DMS 273 treated with DMSO at 0.1 percent for 48 hours (cell line): ENCODE measurements at places on chromosomes 6 and 20.

GRCh38 chr20:4435225-4435624 lies 286.5 kb upstream of the PRND start:
- no peak for DNase-seq

DNA sequence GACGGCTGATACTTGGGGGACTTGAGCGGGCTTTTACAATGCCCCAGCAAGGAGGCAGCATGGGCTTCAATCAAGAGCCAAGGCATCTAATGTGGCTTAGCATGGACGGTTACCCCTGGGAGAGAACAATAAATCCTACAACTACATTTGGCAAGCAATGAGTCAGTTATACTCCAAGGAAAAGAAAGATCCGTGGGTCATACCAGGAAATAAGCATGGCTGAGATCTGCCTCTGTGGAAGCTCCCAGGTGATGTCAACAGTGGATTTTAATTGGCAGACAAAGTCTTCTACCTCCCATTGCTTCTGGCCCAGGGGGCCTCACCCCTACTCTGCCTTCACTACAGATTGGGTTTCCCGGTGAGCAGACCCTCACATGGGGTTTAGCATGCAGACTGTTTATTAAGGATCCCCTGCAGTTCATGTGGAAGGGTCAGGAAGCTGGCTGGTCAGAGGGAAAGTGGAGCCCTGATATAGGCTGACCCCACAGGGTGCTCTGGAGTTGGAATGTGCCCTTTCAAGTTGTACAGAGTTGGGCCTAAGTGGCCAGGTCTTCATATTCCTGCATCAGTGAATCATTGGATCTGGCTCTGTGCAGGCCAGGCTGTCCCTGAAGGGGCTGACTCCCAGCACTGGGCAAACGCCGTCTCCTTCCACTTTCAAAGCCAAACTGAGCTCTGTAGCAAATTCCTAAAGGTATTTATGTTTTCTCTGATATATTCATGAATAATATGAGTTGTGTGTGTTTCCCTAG lies 91.3 kb upstream of the GGTLC1 start:
- DNase-seq, result no peak

DNA sequence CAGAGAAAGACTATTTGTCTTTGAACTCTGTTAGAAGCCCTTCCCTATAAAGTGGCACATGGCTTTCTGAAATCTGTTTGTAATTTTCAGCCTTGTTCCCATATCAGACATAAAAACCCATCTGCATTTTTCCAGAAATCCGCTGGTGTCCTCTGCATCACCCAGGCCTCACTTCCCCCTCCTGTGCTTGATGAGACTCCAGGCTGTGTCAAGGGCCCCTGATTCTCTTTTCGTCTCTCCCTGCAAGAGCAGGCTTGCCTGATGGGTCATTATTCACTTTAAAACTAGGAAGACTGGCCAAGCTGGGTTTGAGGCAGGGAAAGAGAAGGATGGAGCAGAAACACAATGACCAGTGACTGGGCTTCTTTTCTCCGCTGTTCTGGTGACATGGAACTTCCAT lies 10.6 kb upstream of the PROKR2 start:
- DNase-seq, result no peak

DNA sequence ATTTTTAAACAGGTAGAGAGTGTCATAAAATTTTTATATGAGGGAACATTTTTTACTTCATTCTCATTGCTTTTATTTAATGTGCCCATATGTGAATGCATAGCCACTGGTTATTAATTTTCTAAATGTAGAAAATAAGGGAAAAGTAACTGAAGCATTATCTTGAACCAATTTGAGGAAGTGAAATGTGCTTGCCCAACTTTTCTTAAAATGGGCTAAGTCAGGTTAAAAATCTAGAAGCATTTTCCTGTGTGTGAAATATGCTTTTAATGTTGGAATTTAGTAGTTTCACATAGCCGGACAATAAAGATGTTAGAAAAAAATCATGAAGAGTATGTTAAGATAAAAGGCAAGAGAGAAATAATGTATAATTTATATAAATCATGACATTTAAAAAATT lies 3.8 kb downstream of the SEC23B start:
- no peak for DNase-seq

GRCh38 chr20:23509247-23509913 lies 18.5 kb downstream of the CST8 start:
- DNase-seq, result no peak

DNA sequence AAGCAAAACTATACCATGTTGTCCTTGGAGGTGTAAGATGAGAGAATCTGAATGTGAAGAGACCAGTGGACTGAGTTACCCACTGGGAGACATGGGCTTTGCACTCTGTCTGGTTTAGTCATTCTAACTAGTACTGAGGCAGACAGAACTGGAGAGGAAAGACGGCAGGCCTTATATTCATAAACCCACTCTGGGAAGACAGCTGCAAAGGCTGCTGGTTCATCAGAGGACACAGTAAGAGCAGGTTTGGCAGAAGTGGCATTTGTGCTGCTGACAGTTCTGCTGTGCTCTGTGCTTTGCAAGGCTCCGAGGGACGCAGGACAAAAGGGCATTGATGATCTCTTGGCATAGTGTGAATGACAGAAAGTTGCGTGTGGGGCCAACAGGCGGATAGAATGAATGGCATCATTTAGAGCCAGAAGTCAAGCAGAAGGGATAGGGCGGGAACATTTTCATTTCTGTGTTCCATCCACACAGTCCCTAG lies 142.3 kb upstream of the TENT5A start:
- no peak for DNase-seq

DNA sequence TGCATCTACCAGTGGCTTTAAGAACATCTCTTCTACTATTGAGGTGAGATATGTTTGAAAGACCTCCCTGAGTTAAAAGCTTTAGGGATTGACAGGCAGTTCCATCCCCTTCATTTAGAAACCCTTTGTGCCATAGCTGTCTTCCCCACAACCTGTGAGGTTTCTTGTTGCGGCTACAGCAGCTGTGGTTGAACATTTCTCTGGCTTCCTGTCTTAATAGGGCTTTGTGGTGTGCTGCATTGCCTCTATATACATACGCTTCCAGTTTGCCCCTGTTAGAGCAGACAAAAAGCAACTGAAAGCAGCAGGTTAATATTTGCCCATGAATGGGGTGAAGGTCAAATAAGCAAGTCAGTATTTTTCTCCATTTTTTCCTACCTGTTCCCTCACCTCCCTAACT lies 210.2 kb downstream of the TMEM200A start:
- DNase-seq, result no peak

DNA sequence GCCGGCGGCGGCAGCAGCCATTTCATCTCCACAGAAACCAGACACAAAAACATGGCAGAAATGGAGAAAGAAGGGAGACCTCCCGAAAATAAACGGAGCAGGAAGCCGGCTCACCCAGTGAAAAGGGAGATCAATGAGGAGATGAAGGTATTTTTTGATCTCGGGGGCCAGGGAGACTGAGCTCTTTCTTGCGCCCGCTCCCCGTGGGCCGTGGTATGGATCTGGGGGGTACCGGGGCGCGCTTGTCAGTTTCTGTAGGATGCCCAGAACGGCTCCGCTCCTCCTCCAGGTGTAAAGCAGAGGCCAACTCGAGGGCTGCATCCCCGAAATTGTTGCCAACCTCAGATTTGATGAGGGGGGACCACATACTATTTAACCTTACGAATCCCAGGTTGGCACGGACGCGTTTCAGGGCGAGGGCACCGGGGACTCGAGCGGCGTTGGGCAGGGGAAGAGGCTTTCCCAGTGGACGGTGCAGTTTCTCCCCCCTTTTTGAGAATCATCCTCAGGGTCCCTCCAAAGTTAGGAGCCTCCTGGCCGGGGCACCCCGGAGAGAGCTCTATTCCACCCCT lies 735 bp downstream of the SOBP start:
- no peak for DNase-seq

DNA sequence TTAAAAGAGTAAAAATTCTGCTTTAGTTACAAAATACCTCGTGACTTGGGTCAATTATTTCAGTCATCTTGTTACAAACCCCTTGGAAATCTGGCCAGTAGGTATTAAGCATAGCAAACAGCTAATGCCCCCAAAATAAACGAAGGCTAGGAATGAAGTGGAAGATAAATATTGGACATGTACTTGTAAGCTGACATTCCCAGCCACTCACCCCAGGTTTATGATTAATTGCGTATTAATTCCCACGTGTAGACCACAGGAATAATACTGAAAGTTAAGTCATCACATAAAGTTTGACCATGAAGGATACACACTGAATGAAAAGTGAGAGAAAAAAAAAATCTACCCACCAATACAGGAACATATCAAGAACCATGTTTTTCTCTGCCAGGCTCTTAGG lies 936.5 kb upstream of the ADGRB3 start:
- no peak for DNase-seq

DNA sequence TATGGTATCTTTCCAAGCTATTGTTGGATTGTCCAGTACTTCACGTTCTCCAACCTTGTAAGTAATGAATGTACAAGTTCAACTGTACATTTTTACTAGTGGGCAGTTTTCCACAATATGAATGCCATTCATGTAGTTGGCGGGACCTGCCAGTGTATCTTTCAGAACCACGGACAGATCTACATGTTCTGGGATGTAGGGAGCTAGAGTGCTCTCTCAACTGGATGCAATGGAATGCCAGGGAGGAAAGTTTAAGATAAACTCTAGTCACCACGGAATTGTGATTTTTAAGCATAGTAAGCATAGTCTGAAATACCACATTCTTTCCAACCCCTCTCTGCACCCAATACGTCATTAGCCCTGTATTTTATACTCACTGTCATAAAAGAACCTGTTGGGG lies 21.5 kb upstream of the HLA-C start:
- no peak for DNase-seq

DNA sequence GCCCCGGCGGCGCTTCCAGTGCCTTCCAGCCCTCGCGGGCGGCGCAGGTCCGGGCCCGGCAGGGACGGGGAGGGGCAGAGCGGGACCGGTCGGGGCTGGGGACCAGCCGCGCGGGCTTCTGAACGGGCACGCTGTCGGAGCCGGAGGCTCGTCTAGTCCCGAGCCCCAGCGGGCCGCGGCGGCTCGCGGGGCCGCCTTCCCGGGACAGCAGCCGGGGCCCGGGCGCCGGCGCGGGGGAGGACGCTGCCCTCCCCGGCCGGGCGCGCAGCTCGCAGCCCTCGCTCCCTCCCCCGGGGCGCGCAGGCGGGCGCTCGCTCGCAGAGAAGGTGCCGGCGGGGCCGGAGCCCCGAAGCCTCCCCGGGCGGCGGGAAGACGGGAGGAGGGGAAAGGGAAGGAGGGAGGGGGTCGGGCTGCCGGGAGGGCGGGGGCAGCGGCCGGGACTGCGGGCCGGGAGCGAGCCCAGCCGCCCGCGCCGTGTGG lies 696 bp upstream of the SIRPA start:
- no peak for DNase-seq

GRCh38 chr20:56831795-56832194 lies 202.7 kb downstream of the TFAP2C start:
- no peak for DNase-seq

GRCh38 chr20:5374171-5374570 lies 57.4 kb upstream of the PROKR2 start:
- no peak for DNase-seq

DNA sequence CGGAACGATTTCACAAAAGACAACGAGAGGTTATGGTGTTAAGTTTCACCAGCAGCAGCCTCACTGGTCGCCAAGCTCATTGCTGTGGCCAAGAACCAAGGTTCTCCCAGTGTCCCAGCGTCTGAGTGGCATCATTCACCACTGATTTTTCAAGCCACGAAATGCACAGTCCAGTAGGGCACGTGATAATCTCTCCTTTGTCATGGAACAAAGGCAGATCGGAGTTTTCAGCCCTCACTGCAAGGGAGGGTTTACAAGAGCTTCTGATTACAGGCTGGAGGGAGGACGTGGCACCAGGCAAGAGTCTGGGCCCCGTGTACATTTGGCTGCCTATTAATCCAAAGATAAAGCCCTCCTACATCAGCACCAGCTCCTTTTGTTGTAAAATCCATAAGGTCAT lies 2.0 kb downstream of the CD24 start:
- no peak for DNase-seq

DNA sequence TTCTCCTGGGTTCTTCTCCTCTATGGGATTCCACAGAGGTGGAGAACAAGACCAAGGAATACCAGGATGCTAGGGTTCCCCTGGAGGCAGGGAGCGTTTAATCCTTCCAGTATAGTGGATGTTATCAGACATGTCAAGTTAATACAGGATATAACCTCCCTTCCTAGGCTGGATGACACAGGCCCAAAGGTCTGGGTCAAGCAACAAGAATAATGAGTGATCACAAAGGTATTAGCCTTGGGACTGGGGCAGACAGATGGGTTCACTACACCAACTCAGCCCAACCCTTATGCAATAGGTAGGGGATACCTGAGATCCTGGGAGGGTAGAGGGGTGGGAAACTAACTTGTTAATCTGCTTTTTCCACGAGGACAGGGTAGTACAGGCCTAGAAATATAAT lies 690.3 kb downstream of the HTR1B start:
- DNase-seq, result no peak

DNA sequence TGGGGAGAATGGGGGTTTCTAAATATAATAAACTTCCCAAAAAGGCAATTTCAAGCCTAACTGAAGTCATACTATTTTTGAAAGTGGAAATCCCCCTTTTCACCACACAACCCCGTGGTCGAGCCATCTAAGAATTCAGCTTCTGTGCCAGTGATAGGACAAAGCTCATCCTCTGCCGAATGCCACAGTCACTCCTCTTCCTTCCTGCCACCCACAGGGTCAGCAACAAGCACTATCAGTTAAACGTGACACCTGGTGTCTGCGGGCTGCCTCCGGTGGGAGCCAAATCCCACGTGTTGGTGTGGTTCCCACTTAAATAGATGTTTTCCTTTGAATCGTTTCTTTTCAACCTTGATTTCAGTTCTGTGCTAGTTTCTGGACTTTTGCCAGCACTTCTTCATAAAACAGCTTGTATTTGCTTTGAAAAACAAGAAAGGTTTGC lies 60.7 kb downstream of the TNFAIP3 start:
- no peak for DNase-seq

- DNase-seq, result no peak
These were observed 35.2 kb downstream of the RREB1 start for GRCh38 chr6:7142918-7143475.

- no peak for DNase-seq
These were observed 154.7 kb downstream of the HIVEP2 start for GRCh38 chr6:142790257-142790656.

- DNase-seq, result no peak
These were observed 3.1 kb downstream of the PXDC1 start for GRCh38 chr6:3748208-3749066.
